ENCODE measurements at places on chromosomes 12 and 14.
A peak's percentile ranks its signal among the peaks of the same experiment; 100 is the strongest.

GRCh38 chr12:119486599-119487154 lies 106.9 kb upstream of the TMEM233 start:
- DNase-seq: no peak

- DNase-seq: no peak
Observed at GRCh38 chr14:26522967-26523366, 74.9 kb downstream of the NOVA1 start.

GRCh38 chr12:122459211-122459610 lies 36.7 kb upstream of the CLIP1 start:
- no peak for DNase-seq

DNA sequence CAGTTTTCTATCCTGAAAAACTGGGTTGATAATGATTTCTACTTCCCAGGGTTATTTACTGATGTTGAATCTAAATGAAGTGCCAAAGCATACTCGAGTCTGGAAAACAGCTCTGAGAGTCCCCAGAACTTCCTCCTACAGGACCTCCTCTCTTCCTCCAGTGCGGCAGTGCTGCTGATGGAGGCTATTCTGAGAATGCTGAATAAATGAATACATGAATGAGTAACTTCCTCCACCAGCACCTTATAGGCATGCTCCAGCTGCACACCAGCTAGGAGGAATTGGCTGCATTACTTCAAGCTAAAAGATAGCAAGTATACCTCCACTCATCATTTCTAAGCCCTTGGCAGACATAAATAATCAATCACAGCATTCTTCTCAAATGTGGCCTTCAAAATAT lies 448.8 kb upstream of the CCDC196 start:
- DNase-seq: no peak

- DNase-seq: no peak
Observed at GRCh38 chr14:100474196-100474595, 113.0 kb downstream of the BEGAIN start.

DNA sequence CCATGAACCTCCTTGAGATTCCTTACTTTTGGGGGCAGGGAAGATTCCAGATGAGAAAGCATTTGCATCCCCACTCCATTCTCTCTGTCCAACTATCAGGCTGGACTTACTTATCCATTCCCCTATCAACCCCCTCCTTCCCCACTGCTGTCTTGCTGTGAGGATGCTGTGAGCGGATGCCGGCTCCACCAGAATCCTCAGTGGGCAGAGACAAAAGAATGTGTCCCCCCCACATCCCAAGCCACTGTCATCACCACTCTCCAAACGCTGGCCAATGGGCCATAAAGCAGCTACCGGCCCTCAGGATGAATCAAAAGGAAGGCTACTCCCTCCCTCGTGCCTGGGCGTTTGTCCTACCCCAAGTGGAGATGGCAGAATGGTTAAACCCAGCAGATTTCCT lies 173.0 kb upstream of the NTF3 start:
- no peak for DNase-seq

GRCh38 chr14:53957739-53958138 lies 1.1 kb upstream of the BMP4 start:
- DNase-seq: no peak

- DNase-seq: no peak
Observed at GRCh38 chr12:109197327-109197726, 80.9 kb downstream of the ACACB start.

DNA sequence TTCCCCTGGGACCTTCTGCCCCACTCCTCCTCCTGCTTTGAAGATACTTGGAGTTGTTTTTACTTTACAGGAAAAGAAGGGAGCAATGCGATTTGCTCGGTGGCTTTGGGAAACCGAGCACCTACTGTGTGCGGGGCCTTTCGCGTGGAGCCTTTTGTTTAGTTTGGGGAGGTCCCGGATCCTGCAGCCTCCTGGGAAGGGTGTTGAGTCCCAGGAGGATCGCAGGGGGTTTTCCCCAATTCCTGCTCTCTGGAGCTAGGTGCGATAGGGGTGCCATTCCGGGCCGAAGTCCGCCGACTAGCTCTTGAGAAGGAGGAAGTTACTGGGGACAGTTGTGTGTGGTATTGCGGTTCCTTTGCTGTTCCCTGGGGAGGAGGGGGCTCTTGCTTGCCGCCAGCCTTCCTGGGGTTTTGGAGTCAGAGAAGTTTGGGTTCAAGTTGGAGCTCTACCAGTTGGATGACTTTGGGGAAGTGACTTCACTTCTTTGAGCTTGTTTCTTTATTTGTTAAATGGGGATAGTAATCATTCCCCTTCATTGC lies 1.1 kb downstream of the BRI3BP start:
- DNase-seq: no peak

DNA sequence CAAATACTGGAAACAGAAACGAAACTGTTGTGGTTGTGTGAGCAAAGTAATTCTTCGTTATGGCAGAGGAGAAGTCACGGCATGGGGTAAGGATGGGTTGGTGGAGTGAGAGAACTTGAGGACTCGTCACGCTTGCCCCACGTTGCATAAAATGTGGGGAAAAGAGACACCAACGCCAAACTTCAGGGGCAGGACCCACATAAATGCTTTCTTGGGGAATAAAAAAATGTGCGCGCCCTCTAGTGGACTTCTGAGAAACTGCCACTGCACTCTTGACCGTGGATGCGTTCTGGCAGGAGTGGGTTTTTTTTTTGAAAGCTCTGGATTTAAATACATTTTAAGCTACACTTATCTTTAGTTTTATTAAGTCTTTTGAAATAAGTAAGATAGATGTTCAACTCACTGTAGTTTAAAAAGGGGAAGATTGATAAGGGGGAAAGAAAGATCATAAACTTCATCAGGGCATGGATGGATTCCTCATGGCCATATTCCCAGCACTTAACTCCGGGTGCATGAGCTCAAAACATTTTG lies 4.1 kb upstream of the IGF1 start:
- peak; percentile 69 for DNase-seq

DNA sequence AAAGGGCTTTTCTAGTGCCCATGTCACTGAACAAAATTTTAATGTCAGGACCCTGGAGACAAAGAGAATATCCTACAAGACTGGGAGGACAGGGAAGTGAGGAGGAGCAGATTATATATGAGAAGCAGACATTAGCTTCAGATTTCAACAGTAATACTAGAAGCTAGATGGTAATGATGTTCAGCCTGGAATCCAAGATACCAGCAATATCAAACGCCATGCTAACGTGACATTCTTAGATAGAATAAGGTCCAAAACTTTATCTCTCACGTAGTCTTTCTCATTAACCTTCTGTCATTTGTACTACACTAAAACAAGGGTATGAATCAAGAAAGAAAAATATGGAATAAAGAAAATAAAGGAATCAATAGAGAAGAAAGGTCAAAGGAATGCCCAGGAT lies 18.7 kb downstream of the SOS2 start:
- no peak for DNase-seq

GRCh38 chr12:121565076-121565475 lies 15.7 kb downstream of the KDM2B start:
- DNase-seq: no peak

GRCh38 chr12:95380997-95381786 lies 92.8 kb upstream of the METAP2 start:
- DNase-seq: no peak

DNA sequence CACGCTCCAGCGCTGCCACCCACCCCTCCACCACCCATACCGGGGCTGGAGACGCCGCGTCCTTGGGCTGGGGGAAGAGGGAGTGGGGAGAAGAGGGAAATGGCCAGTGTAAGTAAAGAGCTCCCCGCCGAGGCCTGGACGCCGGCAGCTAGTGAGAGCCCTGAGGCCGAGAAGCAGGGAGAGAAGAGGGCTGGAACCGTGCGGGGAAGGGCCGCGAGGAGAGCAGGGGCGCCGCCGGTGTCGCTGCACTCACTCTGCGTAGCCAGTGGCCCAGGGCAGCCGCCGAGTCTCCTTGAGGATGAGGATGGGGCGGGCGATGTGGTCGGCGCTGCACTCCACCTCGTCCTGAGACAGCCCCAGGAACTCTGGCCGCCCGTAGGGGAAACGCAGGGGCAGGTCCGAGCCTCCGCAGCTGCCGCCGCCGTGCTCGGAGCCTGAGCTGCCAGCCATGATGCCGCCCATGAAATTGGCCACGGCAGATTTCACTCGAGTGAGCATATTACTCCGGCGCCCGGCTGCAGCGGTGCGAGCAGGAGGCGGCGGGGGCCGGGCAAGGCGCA lies 631 bp downstream of the PPM1H start:
- peak; percentile 48 for DNase-seq

GRCh38 chr12:77202457-77203060 lies 137.2 kb upstream of the E2F7 start:
- no peak for DNase-seq

- peak; percentile 51 for DNase-seq
Observed at GRCh38 chr12:79344855-79345847, 345.6 kb downstream of the PAWR start.

DNA sequence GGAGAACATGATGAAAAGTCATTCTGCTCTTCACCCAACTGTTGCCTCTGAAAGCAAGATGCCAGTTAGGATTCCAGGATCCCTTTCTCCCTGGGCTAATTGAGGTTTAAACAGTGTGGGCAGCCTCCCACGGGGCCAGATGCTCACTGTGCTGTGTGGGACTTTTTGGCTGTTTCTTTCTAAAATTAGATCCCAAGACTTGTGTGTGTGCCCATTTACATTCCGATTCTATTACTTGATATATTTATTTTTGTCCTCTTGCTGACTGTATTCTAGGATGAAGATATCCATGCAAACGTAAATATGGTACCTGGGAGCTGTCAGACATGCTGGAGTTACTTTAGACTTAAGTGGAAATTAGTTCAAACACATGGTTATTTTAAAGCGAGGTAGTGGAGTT lies 6.2 kb downstream of the IFT43 start:
- no peak for DNase-seq

GRCh38 chr14:30541318-30541717 lies 17.6 kb upstream of the G2E3 start:
- no peak for DNase-seq

- no peak for DNase-seq
Observed at GRCh38 chr12:31227401-31227981, 98.5 kb downstream of the SINHCAF start.

DNA sequence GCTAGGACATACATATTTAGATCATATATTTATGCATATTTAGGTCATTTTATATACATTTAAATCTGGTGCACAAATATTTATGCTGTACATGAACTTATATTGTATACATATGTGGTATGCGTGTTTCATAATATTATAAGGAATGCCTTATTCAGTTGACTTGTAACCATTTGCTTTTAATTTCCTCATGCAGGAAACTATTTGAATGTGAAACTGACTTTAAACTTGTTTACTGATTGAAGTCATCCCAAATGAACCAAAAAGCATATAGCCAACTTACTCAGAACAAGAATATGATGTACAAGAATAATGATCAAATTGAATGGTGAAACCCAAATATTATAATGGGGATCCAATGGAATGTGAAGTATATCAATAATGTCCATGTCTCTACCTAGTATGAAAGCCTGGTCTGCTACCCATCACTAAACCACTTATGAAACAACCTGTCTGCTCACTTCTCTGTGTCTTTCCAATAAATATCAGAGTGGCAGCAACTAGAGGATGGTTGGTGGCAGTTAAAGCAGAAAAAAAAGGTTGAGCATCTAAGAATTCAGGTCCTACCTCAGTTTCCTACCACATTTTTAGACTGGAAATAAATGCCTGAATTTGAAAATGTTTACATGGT lies 38.3 kb downstream of the RPS6KA5 start:
- DNase-seq: no peak

- DNase-seq: no peak
Observed at GRCh38 chr12:18101043-18101442, 11.1 kb upstream of the RERGL start.

DNA sequence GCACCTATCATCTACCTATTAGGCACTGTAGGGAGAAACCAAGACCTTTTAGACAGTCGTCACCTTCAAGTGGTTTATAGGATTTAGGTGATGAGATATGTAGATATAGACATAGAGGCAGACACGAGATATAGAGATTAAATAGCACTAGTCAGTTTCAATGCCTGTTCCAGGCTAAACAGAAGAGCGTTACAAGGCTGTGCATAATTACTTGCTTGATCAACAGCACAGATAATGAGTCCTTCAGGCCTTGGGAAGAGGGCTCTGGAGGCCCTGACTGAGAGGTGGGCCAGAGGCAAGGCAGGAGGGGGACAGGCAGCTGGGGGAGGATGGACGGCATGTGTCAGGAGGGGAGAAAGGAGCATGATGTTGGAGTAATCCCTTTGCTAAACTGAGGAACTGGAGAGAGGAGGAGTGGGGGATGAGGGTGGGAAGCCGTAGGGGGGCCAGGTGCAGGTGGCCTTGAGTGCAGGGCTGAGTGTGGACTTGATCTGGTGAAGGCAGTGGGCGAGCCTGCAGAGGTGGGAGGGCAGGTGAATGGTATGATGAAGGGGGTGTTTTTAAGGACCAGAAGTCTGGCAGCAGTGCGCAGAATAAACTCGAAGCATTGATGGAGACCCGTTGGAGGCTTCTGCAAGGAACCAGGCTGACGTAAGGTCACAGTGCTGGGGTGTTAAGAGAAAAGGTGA lies 43.9 kb upstream of the ATP23 start:
- DNase-seq: no peak

DNA sequence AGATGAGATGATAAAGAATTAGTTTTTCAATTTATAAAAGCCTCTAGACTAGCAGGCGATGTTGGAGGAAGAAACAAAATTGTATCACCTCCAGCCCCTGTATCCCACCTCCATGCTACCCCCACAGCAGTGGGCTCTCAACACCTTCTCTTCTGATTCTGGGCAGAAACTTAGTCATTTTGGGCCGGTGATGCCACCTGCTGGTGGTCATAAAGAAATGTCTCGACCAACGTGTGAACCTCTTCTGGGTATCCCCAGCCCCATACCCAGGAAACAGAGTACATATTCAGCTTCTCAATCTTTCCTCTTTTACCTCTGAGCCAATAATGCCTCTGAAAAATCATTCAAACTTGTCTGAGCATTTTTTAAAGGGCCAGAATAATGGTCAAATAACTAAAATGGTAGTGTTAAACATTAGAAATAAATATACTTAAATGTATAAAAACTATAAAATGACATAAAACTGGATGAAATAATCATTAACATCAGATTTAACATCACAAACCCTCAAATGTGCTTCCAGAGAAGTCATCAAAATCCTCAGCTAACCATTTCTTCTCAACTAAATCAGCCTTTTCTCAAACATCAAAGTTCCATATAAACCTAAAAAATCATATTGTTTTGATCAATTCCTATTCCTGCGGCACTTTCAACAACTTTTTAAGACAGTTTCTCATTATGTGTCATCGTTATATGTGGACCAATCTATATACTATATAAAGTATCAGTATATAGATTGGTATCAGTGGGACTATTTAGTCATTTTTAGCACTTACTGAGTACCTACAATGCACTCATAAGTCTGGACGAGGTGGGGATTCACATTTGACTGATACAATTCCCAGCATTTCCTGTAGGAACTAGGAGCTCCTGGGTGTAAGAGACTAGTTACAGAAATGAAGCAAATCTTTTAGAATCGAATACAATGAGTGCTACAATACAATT lies 69.4 kb downstream of the ATXN2 start:
- no peak for DNase-seq

DNA sequence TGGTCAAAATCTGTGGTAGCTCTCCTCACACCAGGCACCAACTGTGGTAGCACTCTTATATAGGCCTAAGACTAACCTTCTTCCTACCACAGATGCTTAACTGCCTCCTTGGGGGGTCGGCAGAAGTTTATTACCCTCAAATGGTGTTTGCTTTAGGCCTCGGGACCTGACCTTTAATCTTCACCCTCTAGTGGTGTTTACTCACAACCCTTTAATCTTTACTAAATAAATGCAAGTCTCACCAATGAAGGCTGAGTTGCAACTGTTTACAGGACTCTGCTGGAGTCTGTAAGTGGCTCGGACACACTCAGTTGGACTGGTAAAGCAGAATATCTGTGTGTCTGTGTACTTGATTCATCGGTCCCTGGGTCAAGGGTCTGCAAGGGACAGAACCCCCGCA lies 29.4 kb downstream of the CCER1 start:
- no peak for DNase-seq

Measured in testis (tissue), 5 donors.